Activated CD4-positive, alpha-beta T cell treated with anti-CD3 and anti-CD28 coated beads, Interleukin-2, amount 50 U/mL, for 16 hours (primary cell): ENCODE measurements at places on chromosomes 12 and 14.

DNA sequence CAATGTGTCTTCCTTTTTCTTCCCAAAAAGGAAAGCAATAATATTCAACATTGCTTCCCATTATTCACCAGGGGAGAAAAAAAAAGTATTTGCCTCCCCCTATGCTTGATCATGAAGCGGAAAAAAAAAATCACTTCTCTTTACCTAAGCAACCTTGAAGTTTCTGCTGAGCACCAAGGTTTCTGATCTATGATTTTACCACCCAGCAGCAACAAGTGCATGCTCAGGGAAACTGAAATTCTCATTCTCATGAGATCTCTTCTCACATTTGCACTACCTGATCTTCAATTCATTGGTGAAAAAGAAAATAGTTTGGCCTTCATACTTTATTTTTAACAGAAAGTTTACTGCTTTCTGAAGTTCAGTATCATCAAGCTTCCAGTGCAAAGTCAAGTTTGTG, 125.8 kb downstream of the ARMH4 start:
- no peak for DNase-seq

GRCh38 chr14:60183138-60183537, 17.9 kb upstream of the DHRS7 start:
- DNase-seq: no peak

- no peak for DNase-seq
These were observed 36.1 kb upstream of the PIWIL1 start for GRCh38 chr12:130301559-130301958.

GRCh38 chr12:71426300-71427047, 13.1 kb upstream of the LGR5 start:
- no peak for DNase-seq

GRCh38 chr12:21483531-21483930, 17.9 kb downstream of the RECQL start:
- no peak for DNase-seq

- no peak for DNase-seq
These were observed 319.9 kb downstream of the EGLN3 start for GRCh38 chr14:33631021-33631420.

DNA sequence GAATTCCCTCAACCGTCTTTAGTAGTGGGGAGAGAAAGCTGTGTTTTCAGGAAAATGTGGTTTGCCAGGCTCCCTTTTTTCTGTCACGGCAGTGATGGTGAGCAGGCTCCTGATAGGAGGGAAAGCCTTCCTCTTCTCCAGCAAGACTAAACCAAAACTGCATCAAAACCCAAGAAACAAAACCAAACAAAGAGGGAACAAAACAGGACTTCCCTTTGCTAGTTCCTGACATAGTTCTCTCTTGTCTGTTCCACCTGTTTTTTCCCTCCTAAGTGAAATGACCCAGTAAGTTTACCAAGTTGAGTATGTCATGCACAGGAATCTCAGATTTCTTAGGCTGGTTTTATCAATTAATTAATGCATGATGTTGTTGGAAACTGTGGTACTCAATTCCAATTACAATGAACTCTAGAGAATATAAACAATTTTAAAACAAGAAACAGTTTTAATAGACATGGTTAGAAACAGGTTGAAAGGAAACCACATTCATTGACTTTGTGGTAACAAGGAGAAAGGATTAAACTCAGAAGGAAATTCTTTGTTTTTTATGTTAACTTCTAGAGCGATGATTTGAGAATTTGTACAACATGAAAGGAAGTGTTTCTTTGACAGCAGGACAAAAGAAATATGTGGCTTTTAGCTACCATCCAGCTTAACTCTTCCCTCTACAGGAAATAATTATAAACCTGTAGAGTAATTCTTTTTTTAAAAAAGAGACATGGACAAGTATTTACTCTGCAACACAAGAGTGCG, 23.0 kb upstream of the CSRP2 start:
- no peak for DNase-seq

DNA sequence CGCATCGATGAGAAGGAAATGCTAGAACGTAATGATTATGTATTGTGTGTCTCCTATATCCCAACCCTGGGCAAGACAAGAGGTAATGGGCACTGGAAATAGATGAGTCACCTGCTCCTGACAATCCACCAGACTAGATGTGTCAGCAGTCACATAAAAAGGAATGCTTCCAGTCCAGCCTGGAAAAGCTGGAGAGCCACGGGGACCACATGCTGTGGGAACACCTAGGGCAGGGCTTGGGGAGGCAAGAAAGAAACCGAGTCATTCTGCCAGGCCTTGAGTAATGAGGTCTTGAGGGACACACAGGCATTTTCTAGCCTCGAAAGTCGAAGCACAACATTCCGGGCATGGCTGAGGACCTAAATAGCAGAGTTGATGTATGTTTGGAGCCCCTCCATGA, 716.7 kb upstream of the TMEM132C start:
- no peak for DNase-seq

GRCh38 chr12:51915951-51916350, 8.6 kb downstream of the ACVRL1 start:
- DNase-seq: no peak

- DNase-seq: no peak
These were observed 129.4 kb downstream of the NPAS3 start for GRCh38 chr14:33068040-33068439.

DNA sequence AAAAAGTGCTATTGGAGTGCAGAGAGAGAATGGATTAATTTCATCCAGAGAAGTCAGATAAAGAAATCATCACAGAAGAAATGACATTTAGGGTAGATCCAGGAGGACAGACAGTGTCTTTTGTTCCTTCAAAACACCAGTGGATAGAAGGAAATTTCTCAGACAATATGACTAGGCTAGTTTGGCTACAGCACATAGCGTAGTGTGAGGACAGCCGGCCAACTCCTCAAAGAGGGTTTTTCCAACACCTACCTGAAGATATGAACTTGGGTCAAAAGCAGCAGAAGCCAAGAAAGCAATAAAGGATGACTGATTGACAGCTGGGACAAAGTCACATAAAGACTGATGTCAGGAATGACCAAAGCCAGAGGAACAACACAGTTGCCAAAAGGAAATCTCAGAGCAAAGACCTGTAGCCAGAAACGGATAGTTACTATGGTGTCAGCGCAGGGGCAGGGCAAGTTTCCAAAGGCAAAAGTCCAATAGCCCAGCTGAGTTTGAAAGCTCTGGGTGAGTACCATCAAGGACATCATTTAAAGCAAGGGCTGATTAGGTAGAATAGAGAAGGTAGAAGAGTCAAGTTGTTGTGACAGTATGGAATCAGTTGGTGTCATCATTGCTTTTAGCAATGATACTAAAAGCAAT, 58.7 kb upstream of the PDE3A start:
- DNase-seq: no peak

DNA sequence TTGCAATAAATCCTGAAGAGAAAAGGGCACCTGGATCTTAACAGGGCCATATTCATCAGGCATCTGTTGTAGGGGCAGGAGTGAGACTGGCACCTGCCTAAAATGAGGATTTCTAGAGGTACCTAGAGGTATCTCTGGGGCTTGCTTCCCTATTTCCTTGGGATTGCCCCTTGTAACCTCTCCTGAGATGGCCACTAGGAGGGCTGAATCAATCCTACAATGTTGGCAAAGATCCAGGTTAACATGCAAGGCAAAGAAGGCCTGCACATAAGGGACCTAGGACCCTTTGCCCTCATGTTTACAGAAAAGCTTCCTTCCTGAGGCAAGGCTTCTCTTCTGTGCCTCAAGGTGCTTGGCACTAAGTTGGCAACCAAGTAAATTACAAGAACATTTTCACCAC, 25.8 kb upstream of the CLEC4E start:
- DNase-seq: no peak

- no peak for DNase-seq
These were observed 76.7 kb upstream of the SLCO1B1 start for GRCh38 chr12:21054334-21054733.

DNA sequence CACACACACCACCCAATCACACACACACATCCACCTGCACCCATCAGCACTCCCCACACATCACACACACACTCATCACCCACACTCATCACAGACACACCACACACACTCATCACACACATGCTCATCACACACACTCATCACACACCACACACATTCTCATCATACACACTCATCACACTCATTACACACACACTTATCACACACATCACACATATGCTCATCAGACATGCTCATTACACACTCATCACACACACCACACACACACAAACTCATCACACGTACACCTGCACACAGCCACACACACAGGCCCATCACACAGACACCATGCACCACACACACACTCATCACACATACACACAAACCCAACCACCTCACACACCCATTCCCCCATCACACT, 107.5 kb upstream of the C14orf180 start:
- no peak for DNase-seq

DNA sequence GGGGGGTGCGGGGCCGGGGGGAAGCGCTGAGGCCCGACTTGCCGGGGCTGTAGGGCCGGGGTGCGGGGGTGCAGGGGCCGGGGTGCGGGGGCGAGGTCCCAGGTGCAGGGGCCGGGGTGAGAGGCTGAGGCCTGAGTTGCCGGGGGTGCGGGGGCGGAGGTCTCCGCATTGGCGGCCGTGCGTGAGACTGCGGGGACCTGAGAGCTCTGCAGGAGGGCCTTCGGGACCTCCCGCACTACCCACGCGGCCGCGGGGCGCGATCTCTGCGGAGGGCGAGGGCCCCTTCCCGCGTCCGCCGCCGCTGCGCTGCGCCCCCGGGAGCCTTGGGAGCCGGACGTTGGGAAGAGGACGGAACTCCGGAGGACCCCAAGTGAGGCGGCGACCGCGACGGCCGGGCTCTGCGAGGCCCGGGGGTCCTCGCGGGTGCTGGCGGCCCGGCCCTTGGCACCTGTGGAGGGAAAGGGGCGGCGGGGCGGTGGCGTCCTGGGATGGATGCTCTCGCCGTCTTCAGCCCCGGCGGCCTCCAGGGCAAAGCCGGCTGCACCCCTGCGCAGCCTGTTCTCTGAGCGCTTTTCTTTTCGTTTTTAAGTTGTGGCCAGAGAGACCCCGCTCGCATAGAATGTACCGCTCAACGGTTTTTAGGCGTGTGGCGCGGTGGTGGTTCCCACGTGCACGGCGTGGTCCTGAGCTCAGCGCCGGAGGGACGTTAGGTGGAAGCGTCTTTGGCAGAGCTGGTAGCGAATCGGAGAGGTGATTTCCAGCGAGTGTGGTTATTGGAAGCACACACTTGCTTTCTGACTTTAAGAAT, 1.3 kb downstream of the PIWIL1 start:
- no peak for DNase-seq

DNA sequence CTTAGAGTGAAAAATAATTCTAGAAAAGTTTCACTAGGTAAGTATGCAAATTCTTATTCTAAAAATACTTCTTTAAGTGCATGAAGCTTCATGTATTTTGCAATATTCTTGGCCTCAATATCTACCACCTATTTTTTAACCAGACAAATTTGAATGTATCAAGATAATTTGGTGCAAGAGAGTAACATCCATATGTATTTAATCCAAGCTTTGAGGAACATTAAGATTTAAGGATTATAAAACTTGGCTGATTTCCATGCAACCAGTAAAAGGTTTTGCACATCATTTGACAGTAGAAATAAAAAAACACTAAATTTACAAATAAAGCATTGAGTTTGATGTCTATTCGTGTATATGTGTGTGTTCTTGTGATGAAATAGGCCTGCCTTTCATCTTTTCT, 7.7 kb downstream of the LUM start:
- DNase-seq: no peak

GRCh38 chr14:85744573-85744972, 214.6 kb downstream of the FLRT2 start:
- no peak for DNase-seq

DNA sequence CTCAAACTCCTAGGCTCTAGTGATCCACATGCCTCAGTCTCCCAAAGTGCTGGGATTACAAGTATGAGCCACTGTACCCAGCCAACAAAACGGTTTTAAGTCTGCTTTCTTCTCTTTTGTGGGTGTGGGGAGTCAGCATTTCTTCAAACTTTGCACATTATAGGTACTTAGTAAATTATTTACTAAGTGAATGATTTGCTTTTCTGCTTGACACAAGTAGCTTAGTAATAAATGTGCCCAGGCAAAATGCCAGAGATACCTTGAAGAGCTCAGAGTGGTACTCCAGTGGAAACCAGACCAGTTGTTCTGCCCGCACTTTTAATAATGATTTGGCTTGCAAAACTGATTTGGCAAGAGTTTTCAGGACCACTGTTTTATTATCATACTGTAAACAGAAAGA, 15.0 kb downstream of the DEPDC4 start:
- DNase-seq: no peak

- peak; percentile 48 for DNase-seq
These were observed 1176.7 kb upstream of the SEL1L start for GRCh38 chr14:82710267-82710841.

DNA sequence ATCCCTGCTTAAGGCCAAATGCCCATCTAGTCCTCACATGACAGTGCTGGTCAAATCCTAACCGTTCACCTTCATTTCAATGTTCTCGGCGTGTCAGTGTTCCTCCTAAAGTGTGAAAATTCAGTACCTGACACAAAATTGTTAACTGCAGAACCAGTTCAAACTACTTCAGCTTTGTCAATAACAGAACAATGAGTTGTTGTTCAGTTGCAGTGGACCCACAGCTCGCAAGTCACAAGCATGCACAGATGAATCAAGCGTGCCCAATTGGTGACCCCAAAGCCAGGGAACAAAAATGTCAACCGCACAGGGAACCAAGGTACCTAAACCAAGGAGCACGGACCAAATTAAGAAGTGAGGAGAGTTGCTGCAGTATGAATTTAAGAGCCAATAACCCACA, 23.2 kb downstream of the NRDE2 start:
- DNase-seq: no peak

DNA sequence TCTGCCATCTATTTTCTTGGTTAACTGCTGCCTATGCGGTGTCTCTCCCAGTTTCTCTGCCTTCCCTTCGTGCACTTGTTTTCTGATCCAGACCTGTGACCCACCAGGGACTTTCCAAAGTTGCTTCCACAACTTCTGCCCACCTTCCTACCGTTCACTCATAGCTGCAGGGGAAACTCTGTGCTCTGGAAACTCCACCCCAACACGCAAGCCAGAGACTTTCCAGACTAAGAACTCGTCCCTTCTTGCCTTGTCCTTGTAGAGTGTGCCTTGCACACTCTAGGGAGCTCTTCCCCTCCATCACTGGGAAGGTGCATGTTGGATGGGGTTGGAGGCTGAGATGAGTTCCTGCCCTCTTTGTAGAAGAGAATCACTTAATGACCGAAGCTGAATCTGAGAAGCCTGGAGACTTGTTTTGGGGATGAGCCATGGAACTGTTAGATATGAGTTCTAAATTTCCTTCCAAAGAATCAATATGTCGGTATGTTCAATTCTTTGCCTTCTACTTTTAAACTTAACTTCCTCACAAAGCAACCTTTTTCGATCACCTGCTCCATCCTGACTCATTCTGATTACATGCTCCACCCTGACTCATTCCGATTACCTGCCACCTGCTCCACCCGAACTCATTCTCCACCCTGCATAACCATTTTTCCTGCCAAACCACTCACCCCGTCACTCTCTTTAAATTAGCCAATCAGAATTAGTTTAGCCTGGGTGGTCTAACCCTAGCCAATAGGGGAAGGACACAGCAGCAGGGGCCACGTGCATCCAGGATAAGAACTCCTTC, 82.1 kb upstream of the CAPRIN2 start:
- no peak for DNase-seq

- no peak for DNase-seq
These were observed 49.1 kb downstream of the CYP46A1 start for GRCh38 chr14:99733211-99733539.

GRCh38 chr14:56482310-56482911, 97.2 kb upstream of the TMEM260 start:
- no peak for DNase-seq
